ENCODE measurements at places on chromosomes 4 and X.

DNA sequence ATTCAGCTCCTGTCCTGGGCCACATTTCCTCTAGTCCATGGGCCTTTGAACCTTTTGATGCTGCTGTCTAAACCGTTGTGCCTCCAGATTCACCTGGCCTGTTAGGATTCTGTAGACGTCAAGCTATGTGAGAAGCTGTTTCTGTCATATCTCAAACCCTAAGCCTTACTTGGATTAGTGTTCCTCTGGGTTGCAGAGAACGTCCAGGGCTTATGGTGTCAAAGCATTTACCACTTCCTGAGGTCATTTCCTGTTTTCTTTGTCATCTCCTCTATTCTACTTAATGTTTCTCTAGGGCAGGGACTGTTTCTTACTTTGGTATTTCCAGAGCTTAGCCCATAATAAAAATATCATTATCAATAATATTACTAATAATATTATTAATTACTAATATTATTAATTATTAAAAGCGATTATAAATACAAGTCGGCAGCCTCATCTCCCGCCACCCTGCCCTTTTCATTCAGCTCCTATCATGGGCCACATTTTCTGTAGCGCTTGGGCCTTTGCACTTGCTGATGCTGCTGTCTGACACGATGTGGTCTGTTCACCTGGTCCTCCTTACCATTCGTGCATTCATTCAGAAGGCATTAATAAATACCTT is 19.1 kb downstream of the PRIMPOL start:
- no peak for DNase-seq

GRCh38 chr4:14903321-14903720 is 99.0 kb upstream of the CPEB2 start:
- DNase-seq = no peak

GRCh38 chr4:138161351-138161750 is 80.8 kb downstream of the SLC7A11 start:
- DNase-seq = no peak

- peak; percentile 51 for DNase-seq
Observed at GRCh38 chr4:76689145-76689817, 208.7 kb downstream of the SOWAHB start.

DNA sequence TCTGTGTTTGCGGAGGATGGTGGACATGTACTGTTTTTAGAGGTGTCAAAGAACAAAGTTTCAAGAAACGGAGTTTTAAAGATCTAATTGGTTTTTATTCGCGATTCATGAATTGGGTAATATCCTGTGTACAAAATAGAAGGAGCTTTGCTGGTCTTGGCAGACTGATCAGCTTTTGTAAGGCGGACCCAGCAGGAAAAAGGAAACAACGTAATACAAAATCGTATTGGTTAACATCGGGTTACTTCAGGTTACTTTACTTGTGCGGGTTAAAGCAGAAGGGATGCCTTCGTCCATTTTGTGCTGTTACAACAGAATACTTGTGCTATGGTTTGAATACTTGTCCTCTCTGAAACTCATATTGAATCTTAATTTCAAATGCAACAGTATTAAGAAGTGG is 11.4 kb upstream of the NYX start:
- no peak for DNase-seq
